ENCODE measurements at places on chromosomes 3 and 15.

- DNase-seq = no peak
Observed at GRCh38 chr3:23750573-23751210, 55.1 kb upstream of the UBE2E1 start.

GRCh38 chr3:195443391-195443989, 670 bp upstream of the ACAP2 start:
- peak; percentile 33 for DNase-seq

- DNase-seq = no peak
Observed at GRCh38 chr3:18739099-18739433, 313.9 kb upstream of the SATB1 start.

DNA sequence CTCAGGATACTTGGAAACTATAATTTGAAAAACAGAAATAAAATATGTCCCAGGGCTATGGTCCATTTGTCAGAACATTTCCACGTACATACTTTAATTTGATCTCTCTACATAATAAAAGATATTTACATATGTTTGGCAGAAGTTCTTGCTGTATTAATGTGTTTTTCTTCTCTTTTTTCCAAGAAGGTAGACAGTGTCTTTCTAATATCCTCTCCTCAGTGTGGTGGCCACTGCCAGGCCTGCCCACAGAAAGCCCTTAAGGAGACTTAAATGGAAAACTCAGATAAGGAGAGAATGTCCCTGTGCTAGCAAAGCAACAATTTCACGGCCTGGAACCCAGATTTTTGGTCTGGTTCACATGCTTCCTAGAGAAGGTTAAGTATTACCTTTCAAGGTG, 76.5 kb upstream of the ARHGEF26 start:
- DNase-seq = no peak

- DNase-seq = no peak
Observed at GRCh38 chr3:17129556-17129955, 244.8 kb downstream of the PLCL2 start.

DNA sequence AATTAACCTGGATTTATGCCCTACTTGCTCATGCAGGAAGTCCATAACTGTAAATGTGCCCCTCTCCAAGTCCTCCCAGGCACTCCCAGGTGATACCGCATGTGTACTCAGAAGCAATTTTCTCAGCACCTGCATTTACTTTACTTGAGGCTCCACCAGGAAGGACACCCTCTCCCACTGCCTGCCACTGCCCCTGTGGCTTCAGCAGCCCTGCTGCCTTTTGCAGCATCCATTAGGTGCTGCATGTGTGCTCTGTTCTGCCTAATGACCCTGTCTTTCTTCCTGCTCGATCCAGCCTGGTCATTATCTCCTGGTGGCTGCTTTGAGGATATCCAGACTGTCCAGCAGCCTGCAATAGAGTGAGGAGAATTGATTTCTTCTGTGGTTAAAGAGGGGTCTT, 107.6 kb upstream of the SEMA6D start:
- peak; percentile 12 for DNase-seq

GRCh38 chr15:52362497-52362896, 66.9 kb upstream of the MYO5C start:
- DNase-seq = no peak

DNA sequence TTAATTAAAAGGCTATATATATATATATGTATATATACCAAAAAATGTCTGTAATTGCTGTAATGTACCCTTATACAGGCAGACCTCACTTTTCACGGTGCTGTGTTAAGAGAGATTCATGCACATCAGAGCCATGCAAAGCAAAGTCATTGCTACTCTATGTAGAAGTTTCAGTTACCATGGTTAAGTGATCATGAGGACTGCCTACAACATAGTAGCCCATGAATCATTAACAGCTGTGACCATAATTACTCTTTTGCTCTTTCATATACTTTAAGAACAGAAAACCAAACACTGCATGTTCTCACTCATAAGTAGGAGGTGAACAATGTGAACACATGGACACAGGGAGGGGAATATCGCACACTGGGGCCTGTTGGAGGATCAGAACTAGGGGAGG, 225.3 kb upstream of the EPHA3 start:
- DNase-seq = no peak

GRCh38 chr15:80436511-80437307, 32.5 kb downstream of the ARNT2 start:
- no peak for DNase-seq

DNA sequence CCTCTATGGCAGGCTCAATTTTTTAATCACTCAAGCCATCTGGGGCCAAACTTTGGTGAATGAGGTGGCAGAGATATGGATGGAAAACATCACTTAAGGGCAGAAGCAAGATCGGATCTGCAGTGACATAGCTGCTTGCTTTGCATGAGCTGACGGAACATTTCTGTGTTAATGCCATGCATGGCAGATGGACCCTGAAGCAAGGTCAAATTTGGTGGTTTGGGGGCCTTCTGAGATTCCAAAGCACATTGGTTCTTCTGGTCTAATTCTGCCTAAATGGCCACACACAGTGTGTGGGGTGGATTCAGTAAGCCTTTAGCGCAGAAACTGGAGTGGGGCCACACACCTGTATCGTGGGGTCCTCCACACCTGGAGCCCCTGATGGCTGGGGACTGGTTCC, 38.3 kb upstream of the BCL2L10 start:
- DNase-seq = no peak

DNA sequence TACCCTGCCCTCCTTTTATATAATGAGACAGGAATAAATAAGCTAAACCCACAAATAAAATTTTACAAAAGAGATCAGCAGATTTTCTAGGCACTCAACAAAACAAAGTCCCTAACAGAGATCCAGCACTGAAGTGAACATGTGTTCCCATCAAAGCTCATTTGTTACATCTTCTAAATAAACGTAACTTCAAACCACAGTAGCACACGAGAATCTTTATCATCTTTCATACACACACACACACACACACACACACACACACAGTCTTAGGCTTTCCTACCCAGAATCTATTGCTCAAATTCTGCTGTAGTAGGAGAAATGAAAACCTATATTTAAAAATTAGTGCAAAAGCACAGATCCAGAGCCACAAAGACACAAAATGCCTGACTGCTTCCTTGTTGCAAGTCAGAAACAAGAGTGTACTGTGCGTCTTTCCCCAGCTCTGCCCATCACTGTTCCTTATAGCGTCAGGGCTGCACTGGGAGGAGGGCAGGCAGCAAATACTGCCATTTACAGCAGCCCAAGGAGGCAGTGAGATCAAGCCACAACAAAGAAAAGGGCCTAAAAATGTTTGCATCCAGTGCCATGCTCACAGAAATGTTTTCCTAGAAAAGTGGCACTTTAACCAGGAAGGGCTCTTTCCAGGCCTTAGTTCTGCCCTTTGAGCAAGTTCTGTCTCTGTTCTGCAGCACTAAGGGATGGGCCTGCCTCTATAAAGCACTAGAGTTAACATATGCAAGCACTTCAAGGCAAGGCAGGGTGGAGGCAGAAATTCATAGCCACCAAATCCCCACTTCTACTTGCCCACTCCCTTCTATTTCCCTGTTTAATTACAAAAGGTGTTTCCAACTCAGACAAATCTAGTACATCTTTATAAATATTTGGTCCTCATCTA, 6.0 kb downstream of the IP6K1 start:
- no peak for DNase-seq

GRCh38 chr3:194750491-194750828, 64.8 kb downstream of the FAM43A start:
- DNase-seq = no peak

DNA sequence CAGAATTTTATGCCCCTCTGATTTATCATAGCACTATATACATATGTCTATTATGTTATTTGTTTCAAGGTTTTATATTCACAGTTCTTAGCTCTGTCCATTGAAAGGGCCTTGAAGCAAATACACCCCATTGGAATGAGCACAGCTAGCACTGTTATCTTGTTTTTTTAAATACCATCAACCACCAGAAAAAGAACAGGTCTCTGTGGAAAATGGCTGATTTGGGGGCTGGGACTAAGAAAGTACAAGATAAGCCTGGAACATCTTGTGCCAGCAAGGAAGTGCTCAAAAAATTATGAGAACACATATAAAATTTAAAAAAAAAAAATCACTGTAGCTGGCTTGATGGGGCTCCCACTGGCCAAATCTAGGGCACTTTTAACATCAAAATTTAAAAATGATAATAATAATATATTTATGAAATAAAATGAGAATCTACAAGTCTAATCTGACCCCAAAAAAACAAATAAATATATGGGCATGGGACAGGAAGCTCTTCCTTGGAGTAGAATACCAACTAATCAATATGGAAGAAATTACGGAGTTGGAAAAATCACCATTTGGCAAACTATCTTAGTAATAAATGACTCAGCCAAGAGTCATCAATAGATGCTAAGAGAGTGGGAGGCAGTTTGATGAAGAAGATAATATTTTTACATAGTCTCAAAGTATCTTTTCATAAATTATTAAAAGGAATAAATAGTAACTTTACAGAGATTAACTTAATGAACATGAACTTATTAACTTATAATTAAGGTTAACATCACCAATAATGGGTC, 20.5 kb downstream of the IFT80 start:
- no peak for DNase-seq

- DNase-seq = no peak
Observed at GRCh38 chr15:64455961-64456371, 4.4 kb upstream of the ZNF609 start.

- no peak for DNase-seq
Observed at GRCh38 chr3:188660415-188660814, 506.5 kb downstream of the LPP start.

- DNase-seq = no peak
Observed at GRCh38 chr15:63601026-63601703, 4.0 kb downstream of the FBXL22 start.

DNA sequence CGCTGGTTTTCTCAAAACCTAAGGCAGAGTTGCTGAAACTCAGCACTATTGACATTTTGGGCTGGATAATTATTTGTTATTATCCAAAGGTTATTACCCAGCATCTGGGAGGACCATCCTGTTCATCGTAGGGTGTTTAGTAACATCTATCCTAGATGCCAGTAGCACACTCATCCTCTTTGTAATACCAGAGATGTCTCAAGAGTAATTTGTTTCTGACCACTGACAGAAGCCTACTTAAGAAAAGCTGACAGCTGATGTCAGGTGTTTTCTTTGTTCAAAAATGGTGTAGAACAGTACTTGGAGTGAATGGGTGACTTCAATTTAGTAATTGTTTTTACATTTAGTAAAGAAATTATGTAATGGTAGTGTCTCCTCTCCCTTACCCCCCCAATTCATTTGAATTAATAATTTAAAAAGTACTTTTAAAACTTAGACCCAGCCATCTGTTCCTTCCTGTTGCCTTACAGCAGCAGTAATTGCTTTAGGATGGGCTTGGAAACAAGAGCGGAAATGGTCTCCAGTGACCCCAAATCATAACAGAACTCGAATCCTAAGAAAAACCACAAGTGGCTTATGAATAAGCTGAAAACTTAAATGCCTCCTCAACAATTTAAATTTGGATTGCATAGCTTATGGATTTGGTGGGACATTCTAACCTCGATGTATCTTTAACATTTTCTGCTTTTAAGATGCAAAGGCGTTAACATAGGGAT, 105.4 kb downstream of the PTPRG start:
- DNase-seq = peak; percentile 36

- no peak for DNase-seq
Observed at GRCh38 chr15:68615811-68616210, 37.0 kb downstream of the CORO2B start.

DNA sequence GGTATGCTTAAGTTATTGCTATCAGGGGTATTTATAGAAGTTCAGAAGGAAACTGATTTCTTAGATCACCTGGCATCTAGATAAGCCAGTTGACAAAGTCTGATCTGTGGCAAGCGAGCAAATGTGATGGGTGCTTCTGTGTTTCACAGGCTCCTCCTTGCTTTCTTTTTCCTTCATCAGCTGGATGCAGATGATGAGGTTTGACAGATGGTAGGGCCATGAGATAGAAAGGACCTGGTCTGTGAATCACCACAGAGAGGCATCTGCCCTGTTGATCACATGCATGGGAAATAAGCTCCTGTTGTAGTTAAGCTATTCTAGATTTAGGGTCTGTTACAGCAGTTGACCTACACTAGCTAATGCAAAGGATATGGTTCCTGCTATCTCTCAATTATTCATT, 372.0 kb downstream of the NEK10 start:
- DNase-seq = no peak

DNA sequence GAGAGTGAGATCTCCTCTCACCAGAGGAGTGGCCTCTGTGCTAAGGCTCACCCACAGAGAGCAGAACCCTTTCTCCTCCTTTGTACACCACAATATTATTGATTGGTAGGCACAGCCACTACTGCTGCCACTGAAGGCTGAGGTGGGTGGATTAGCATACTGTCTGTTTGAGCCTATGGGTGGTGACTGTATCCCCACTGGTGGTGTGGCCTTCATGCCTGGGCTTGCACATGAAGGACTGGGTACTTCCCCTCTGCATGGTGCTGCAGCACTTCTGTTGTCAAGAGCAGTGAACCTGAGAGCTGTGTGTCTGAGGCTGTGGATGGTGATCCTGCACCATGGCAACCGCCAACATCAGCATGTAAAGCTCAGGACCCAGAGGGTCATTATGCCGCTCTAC, 35.7 kb upstream of the NECTIN3 start:
- DNase-seq = no peak

DNA sequence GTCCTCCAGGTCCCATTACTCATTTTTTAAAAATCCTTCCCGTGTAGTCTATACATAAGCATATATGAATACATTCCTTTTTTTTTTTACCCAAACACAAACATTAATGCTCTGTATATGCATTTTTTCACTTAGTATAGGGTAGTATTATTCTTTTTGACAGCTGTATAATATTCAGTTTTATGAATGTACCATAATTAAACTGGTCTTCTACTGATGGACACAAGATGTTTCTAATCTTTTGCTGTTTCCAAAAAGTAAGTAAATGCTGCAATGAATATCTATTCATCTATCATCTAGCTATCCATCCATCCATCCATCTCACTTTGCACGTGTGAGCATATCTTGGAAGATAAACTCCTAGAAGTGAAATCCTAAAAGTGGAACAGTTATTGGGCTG, 110.8 kb downstream of the IGF2BP2 start:
- DNase-seq = no peak

DNA sequence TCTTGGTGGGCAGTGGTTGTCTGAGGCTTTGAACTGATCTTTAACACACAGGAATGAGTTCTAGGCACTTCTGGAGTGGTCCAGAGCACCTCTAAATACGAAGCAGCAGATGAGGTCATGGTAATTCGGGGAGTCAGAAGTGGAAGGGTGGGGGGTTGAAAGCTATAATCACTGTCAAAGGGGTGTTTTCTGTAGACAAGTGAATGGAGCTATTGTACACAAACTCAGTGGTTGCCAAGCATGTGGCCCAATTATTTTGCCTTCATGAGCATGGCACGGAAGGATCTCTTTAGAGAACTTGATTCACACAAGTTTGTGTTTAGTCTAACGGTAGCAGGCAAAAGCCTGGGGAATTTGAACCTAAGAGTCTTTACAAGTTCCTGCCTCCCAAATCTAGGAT, 6.3 kb downstream of the FRMD5 start:
- no peak for DNase-seq

DNA sequence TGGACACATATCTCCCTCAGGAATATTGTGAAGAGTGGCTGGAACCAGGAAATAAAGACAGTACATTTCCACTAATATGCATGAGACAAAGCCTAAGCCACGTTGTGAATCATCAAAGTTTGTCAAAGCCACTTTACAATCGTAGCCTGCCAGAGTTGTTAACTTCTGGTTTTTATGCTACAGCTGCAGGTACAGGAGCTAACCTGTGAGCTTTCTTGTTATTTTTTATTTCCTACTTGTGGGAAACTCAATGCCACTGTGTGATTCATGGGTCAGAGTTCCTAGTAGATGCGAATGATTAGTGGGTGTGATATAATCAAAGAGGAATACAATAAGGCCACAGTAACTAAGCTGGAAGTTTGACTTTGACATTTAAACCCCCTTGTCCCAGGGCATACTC, 44.4 kb upstream of the TEX9 start:
- DNase-seq = no peak

All from NCI-H748 treated with DMSO at 0.1 percent for 48 hours (cell line).